CD4-positive, CD25-positive, alpha-beta regulatory T cell (primary cell): ENCODE measurements at places on chromosomes 2 and 18. TPM values are rescaled to one million over a fixed set of nuclear protein-coding genes. Genes with fewer than 3 reads are reported as not detected.

The NEU4 gene
- polyA plus RNA-seq: not detected

The APCDD1 gene
- not detected for polyA plus RNA-seq

- no peak for DNase-seq
Observed at GRCh38 chr2:191544461-191545062, 133.4 kb upstream of the NABP1 start.

- DNase-seq: no peak
Observed at GRCh38 chr18:56189615-56190014, 448.8 kb downstream of the TXNL1 start.

DNA sequence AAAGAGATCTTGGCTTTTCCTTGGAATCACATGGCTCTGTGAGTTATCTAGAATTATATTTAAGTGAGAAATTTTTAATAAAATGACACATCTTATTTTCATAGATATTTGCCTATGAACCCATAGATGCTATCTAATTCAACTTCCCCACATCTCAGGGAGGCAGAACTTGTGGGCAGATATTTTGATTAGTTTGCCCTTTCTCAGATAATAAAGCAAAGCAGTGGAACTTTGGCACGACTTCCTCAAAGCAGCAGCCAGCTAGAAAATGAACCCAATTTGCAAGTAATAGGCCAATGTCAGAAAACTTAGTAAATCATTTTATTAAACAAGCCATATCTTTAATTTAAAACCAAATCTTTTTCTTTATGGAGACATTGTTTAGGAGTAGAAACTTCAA lies 32.7 kb downstream of the RAB27B start:
- no peak for DNase-seq
